ENCODE measurements at places on chromosomes 16 and 17.

- no peak for DNase-seq
Observed at GRCh38 chr17:40510328-40510648, 8.9 kb upstream of the TNS4 start.

DNA sequence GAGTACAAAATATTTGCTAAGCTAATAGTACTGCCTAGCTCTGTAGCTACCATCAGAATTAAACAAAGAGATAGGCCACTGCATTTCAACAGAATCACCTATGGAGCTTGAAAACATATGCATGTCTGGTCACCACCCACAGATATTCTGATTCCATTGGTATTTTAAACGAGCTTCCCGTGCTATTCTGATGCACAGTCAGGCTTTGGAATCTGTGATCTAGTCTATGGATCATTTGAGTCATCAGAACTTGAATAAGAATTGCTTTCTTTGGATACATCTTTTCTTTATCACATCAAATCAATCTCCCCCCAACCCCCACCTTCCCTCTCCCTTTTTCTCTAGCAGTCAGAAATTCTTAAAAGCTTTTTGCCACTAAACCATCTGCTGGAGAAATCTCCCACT is 124.7 kb downstream of the NPIPB5 start:
- no peak for DNase-seq

GRCh38 chr16:85472514-85472913 is 140.6 kb upstream of the GSE1 start:
- DNase-seq = no peak

GRCh38 chr17:49365667-49366066 is 3.6 kb upstream of the ZNF652 start:
- DNase-seq = no peak

- DNase-seq = no peak
Observed at GRCh38 chr16:11394593-11394960, 49.3 kb downstream of the RMI2 start.

GRCh38 chr17:62075308-62075815 is 10.3 kb upstream of the MED13 start:
- DNase-seq = no peak

DNA sequence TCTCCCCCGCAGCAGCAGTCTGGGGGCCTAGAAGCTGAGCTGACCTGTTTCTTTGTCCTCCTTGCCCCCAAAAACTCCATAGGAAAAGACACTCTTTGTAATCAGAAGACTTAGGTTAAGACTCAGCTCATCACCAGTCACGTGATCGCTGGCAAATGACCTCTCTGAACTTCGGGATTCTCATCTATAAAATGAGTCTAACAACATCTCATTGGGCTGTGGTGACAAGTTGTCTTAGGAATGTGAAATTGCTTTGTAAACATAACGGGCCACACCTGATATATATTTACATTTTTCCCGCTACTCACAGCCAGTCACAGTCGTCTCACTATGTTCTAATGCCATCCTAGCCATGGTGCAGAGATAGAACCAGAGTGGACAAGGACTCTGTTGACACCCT is 86.0 kb upstream of the LHX1 start:
- DNase-seq = no peak

GRCh38 chr16:73483934-73484711 is 436.2 kb upstream of the ZFHX3 start:
- no peak for DNase-seq

DNA sequence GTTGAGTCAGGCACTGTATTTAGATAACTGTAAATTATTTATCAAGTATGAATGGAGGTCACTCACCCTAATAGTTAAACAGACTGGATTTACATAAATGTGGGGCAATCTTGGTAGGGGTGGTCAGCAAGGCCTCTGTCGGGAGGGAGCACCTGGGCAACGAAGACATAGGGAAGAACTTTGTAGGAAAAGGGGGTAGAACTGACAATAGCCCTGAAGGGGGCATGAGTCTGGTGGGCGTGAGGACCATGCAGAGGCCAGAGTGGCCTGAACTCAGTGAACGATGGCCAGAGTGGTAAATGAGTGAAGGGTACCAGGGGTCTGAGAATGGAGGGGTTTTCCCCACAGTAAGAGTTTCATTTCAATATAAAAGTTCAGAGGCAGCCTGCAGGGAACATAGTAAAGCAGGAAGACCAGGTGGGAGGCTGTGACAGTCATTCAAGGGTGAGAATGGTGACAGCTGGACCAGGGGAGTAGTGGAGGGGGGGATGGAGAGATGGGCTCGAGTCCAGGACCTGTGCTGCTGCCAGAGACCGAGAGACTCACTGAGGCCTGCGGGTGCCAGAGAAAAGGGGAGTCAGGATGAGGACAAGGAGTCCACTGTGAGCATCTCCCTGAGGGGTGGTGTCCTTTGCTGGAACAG is 2.9 kb downstream of the C17orf67 start:
- DNase-seq = no peak

DNA sequence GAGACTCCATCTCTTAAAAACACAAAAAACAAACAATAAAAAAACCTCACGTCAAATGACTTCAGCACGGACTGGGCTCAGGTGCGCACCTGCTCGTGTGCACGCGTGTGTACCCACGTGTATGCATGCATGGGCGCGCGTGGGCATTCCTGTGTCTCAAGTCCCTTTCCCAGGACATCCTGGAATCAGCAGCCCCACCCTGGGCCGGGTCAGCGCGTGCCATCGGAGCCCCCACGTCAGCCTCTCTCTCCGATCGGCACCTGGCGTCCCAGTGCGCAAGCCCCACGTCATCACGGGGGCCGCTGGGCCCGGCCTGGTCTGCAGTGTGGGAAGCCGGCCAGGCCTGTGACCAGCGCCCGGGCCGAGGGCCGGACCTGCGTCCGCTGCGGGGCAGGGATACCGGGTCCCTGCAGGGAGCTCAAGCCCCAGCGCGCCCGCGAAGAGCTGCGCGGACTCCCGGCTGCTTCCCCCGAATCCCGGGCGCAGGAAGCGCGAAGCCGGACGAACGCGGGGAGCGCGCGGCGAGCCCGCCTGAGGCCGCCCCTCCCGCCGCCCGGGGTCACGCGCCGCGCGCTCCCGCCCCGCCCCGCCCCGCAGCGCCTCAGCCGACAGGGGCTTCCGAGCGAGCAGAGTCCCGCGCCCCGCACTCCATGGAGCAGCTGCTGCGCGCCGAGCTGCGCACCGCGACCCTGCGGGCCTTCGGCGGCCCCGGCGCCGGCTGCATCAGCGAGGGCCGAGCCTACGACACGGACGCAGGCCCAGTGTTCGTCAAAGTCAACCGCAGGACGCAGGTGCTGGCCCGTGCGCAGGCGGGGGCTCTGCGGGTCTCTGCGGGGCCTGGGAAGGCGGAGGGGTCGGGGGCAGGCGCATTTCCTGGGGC is at the start of gene FN3K:
TSS of gene FN3K (plus strand) at position 629 of the 880 bp plus-strand sequence. CDS start at position 651, 22 bp downstream.
- no peak for DNase-seq

DNA sequence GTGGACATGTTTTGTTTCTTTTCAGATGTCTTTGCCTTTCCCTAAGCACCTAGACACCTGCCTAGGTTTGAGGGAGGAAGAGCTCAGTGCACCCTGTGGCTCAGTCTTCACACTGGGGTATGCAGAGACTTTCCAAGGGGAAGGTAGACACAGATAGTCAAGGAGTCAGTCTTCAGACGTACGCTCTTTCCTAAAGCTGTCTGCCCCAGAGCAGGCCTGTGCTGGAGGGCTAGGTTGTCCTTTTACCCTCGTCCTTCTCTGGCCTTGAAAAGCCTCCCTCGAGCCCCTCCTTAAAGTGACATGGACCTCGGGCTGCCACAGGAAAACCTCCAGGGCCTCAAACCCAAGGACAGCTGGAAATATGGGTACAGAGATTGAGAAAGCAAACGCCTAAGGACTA is 103.7 kb downstream of the AATF start:
- no peak for DNase-seq

- no peak for DNase-seq
Observed at GRCh38 chr17:75646638-75646992, 13.4 kb downstream of the SMIM5 start.

DNA sequence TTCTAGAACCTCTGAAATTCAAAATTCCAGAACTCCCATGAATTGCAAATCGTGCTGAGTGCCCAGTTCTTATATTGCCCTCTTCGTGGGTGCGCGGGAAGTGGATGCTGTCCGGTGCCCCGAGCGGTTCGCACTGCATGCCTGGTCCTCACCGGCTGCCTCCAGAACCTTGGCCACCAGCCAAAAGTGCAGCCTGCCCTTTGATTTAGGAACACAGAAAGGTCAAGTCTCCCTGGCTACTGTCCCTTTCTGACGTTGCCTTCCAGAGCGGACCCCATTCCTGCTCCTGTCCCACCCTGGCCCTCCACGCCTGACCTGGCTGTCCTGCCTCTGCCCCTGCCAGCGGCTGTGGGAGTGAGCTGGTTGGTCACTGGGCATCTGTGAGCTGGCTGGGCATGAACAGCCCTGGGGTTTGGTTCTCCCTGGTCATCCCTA is 9.7 kb downstream of the NEUROD2 start:
- no peak for DNase-seq

DNA sequence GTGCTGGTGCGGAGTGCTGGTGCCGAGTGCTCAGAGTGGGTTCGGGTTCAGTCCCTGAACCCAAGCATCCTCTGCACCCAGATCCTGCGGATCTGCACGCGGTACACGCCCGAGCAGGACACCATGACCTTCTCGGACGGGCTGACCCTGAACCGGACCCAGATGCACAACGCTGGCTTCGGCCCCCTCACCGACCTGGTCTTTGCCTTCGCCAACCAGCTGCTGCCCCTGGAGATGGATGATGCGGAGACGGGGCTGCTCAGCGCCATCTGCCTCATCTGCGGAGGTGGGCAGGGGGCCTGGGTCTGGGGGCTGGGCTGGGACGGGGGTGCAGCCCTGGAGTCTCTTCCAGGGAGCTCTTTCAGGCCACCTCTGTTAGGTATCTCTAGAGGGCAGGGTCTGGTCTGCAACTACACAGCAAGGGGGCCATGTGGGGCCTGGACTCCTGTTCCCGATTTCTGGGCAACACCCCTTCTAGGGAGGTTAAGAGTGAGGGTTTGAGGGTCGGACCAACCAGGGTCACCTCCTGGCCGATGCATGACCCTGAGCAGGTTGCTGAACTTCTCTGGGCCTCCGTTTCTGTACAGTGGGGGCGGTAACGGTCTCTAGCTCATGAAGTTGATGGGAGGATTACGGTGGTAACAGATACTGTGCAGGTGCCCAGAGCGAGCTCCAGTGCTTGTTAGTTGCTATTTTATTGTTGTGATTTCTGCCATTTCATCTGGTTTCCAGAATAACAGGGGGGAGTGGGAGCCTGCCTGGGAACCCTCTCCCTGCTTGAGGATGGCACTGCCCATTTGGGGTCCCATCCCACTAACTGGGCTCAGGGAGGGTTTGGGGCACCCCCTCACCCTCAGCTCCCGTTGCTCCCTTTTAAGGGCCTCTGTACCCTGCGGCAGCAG is 10.1 kb downstream of the GJD3 start:
- DNase-seq = no peak

DNA sequence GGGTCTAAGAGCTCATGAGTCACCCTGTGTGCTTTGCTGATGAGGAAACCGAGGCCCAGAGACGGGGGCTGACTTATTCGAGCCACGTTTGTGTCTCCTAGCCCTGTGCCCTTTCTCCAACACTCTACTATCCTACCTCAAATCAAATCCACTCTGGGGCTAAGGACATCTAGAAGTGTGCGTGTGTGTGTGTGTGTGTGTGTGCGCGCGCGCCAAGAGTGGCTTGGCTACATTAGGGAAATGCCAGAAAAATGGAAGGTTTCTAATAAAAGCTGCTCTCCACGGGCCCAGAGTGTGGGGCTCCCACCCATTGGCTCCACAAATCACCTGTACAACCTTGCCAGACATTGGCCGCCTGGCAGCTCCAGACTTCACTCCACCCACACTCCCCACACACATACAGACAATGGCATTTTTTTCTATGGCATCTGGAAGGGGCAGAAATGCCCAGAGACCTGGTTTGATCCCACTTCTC is 30.3 kb upstream of the PHOSPHO1 start:
- DNase-seq = no peak

DNA sequence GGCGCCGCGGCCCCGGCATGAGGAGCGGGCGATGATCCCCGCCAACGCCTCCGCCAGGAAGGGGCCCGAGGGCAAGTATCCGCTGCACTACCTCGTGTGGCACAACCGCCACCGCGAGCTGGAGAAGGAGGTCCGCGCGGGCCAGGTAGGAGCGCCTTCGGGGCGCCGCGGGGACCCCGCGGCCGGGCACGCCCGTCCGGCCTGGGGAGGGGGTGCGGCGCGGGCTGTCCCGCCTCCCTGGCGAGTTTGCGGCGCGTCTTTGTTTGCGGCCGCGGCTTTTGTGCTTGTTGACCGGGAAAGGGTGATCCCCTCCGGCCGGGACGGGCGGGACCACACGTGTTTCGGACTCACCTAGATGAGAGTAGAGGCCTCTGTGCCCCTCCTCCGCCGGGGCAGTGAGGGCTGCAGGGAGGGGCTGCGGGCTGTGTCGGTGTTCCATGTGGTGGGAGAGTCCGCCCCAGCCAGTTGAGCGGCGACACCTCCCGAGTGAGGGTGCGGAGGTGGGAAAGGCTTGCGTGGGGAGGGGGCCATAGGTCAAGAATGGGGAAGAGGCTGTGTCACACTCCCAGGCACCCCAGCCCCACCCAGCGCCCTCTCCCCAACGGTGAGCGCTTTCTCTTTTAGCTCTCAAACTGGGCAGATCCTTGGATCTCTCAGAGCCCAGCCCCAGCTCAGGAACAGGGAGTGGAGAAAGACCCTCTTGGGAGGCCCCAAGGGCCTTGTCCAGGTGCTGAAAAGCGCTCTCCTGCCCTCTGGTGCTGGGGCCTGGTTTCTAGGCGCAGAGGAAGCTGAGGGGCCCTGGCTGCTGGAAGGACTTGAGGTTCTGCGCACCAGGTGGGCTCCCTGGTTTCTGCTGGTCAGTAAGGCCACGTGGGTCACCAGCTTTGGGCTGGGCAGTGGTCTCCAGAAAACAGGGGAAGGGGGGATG is 923 bp downstream of the ANKRD13B start:
- no peak for DNase-seq

GRCh38 chr16:84952335-84953189 is 58.8 kb downstream of the ZDHHC7 start:
- peak; percentile 27 for DNase-seq

DNA sequence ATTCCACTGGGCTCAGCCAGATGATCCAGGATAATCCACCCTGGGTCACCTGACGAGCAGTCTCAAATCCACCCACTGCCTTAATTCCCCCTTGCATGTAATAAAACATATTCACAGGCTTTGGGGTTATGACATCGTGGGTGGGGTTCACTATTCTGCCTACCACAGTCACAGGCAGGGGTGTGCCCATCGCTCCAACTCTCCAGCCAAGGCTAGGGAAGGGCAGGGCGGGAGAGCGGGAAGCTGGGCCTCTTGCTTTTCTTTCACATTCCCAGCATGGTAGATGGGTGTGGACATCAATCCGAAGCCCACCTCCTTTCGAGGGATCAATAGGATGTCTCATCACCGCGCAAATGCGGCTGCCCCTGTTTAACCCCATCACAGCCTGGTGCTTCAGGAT is 12.7 kb upstream of the CD300LD start:
- DNase-seq = no peak

GRCh38 chr16:69939821-69940585 is 11.1 kb upstream of the CLEC18A start:
- no peak for DNase-seq

- DNase-seq = no peak
Observed at GRCh38 chr16:535446-536405, 8.2 kb downstream of the CAPN15 start.
